D341Med (cell line): ENCODE measurements at places on chromosomes 3 and 15.
A peak's percentile ranks its signal among the peaks of the same experiment; 100 is the strongest.

GRCh38 chr3:8509961-8510360 is 8.3 kb downstream of the LMCD1 start:
- no peak for DNase-seq

DNA sequence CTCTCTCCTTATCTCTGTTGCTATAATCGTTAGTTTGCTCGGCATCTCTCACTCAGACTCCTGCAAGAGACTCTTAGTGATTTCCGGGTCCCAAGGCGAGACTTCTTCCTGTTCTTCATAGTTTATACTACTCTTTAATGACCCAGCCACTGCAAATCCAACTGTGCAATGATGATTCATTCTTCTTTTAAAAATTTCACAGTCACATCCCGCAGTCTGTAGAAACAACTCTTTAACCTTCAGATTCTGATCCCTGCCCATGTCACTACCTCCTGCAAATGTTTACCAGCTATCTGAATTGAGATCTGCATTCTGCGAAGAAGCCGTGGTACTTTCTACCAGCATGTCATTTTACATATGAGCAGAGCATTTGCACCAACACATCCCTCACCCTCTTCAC is 2.8 kb upstream of the VGLL3 start:
- no peak for DNase-seq

GRCh38 chr15:60137711-60138396 is 133.7 kb downstream of the FOXB1 start:
- no peak for DNase-seq

GRCh38 chr15:66394472-66394871 is 7.8 kb downstream of the MAP2K1 start:
- no peak for DNase-seq

- no peak for DNase-seq
Measured at GRCh38 chr15:34047893-34048775, 9.1 kb upstream of the AVEN start.

- DNase-seq, result no peak
Measured at GRCh38 chr3:172467170-172467824, 19.0 kb upstream of the GHSR start.

DNA sequence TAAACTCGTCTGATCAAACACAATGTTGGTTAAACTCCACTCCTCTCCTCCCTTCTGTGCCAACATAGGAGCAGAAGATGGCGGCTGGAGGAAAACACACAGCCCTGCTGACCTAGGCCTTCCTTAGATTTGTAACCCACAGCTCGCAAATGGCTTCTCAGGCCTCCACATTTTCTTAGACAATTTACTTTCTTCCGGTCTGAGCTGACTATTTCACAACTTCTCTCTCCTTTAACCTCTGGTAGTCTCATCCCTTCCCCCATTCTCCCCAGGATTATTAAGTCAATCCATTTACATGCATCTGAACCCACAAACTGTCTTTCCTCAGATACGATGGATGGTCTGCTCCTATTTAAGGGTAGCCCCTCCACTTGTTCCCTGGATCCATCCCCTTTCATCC is 25.7 kb upstream of the ULK4 start:
- no peak for DNase-seq

DNA sequence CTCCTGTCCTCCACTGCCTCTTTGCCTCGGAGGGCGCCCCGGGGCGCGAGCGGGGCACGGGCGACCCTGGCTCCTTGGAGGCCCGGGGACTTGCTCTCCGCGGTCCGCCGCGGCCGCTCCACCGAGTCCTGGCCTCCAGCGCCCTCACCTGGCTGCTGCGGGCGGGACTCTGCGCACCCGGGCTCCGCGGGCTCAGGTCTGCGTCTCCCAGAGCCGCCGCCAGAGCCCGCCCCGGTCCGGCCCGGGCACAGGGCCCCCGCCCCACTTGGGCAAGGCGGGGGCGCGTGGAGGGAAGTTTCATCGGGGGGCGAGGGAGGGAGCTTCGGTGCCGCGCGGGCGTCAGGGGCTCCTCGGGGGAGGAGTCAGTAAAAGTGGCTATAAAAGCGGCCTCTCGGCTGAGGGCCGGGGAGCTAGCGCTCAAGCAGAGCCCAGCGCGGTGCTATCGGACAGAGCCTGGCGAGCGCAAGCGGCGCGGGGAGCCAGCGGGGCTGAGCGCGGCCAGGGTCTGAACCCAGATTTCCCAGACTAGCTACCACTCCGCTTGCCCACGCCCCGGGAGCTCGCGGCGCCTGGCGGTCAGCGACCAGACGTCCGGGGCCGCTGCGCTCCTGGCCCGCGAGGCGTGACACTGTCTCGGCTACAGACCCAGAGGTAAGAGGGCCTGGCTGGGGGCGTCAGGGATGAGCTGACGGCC is at the start of gene CEMIP:
TSS of gene CEMIP (plus strand) at position 407 of the 694 bp plus-strand sequence. CDS start 94,510 bp downstream, outside the sequence.
- DNase-seq, result peak; percentile 94

DNA sequence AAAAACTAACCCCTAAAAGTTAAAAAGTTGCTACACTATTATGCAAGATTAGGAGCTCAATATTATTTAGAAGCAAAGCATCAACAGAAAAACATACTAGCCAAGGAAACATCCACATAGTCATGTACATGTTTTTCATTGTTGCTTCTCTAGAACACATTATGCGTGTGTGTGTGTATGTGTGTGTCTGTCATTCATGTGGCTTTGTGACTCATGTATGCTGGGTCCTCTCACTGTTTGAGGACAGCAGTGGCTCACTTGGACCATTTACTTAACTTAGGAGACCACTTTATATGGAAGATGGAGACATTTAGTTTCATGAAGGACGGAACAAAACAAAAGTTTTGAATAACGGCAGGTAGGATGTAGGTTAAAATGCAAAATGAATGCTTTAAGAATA is 219.4 kb upstream of the THBS1 start:
- no peak for DNase-seq

DNA sequence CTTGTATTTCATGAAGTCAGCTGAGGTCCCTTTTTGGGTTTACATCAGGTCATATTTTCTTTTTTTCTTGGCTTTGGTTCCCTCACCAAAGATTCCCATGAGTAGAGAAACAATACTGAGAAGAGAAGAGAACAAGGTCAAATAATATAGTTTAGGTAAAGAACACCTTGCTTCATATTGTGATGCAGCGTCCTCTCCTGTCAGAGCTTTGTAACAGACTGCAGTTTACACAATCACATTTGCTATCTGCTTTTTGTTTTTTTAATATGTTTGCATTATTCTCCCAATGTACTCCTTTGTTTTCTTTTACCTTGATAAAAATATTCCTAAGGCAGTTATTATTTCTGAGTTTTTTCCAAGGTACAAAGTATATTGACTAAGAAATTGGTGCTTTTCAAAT is 283.2 kb downstream of the SHOX2 start:
- DNase-seq, result no peak

- no peak for DNase-seq
Measured at GRCh38 chr15:100740138-100740537, 137.7 kb downstream of the ASB7 start.

DNA sequence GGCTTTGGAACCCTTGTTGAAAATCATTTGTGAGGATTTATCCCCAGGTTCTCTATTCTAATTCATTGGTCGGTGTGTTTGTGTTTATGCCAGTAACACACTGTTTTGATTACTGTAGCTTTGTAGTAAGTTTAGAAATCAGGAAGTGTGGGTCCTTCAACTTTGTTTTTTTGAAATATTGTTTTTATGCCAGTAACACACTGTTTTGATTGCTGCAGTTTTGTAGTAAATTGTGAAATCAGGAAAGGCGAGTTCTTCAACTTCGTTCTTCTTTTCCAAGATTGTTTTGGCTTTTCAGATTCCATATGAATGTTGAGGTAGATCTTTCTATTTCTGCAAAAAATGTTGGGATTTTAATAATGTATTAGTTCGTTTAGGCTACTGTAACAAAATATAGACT is 314.6 kb downstream of the RPLP1 start:
- no peak for DNase-seq

- no peak for DNase-seq
Measured at GRCh38 chr3:181741417-181741816, 29.7 kb downstream of the SOX2 start.

DNA sequence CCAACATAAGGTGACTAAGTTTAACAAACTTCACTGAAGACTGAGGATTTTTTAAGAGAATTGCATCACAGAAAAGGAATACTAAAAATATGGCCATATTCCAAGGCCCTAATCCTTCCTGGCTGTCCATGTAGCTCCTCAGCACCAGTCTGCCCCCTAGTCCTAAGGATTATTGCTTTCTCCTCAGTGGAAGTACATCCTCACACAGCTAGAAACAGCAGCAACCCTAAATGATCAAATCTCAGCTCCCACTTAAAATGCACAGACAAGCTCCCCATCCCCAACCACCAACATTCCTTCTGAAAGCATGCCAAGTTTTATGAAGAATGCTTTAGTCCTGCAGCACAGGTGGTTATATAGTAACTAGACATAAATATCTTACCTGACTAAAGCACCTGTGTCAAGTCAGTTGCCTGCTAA is 14.7 kb downstream of the ST3GAL6 start:
- no peak for DNase-seq

DNA sequence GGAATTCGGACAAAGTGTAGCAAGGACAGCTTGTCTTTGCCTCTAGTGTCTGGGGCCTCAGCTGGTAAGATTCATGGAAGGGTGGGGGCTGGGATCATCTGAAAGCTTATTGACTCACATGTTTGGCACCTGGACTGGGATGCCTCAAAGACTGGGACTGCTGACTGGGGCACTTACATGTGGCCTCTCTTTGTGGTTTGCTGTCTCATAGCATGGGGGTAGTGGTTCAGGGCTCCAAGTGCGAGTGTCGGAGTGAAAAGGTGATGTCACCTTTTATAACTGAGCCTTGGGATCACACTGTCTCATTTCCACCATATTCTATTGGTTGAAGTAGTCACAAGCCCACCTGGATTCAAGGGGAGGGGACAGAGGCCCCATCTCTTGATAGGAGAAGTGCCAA is 6.8 kb downstream of the MFSD1 start:
- no peak for DNase-seq

DNA sequence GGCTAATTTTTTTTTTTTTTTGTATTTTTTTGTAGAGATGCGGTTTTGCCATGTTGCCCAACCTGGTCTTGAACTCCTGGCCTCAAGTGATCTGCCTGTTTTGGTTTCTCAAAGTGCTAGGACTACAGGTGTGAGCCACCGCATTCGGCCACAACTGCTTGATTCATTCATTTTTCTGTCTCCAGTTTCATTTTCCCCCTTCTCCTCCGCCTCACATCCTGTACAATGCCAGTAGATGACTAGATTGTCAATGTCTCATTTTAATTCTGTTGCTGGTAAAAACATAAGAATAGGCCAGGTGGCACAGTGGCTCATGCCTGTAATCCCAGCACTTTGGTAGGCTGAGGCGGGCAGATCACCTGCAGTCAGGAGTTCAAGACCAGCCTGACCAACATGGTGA is 12.0 kb upstream of the ZNF592 start:
- DNase-seq, result no peak

DNA sequence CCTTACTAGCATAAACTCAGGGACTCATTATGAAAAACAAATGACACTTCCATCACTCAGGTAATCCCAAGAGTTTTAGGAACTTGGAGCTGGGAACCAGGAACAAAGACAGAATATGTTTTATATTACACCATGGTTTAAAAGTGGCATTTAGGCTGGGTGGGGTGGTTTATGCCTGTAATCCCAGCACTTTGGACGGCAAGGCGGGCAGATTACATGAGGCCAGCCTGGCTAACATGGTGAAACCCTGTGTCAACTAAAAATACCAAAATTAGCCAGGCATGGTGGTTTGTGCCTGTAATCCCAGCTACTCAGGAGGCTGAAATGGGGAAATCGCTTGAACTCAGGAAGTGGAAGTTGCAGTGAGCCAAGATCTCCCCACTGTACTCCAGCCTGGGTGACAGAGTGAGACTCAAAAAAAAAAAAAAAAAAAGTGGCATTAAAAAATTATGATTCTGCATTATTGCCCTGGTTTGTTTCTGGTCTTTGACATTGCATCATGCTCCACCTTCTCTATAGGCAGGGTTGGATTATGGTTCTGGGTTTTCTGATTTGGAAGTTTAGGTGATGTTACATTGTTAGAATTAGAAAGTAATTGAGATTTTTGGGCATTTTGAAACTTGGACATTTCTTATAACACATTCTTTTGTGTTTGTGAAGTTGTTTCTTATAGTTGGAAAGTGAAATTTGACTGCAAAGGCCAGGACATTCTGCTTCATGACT is 19.0 kb downstream of the SQOR start:
- no peak for DNase-seq

- no peak for DNase-seq
Measured at GRCh38 chr3:185753354-185753753, 71.5 kb downstream of the IGF2BP2 start.

- DNase-seq, result no peak
Measured at GRCh38 chr3:131140891-131141290, 114.2 kb downstream of the NEK11 start.

- DNase-seq, result no peak
Measured at GRCh38 chr15:95281470-95281869, 1049.0 kb upstream of the NR2F2 start.

GRCh38 chr3:72270072-72270681 is 485.2 kb upstream of the PROK2 start:
- DNase-seq, result no peak

- DNase-seq, result no peak
Measured at GRCh38 chr3:101182734-101183133, 137.6 kb downstream of the IMPG2 start.

- DNase-seq, result no peak
Measured at GRCh38 chr3:102484-102883, 94.1 kb upstream of the CHL1 start.

DNA sequence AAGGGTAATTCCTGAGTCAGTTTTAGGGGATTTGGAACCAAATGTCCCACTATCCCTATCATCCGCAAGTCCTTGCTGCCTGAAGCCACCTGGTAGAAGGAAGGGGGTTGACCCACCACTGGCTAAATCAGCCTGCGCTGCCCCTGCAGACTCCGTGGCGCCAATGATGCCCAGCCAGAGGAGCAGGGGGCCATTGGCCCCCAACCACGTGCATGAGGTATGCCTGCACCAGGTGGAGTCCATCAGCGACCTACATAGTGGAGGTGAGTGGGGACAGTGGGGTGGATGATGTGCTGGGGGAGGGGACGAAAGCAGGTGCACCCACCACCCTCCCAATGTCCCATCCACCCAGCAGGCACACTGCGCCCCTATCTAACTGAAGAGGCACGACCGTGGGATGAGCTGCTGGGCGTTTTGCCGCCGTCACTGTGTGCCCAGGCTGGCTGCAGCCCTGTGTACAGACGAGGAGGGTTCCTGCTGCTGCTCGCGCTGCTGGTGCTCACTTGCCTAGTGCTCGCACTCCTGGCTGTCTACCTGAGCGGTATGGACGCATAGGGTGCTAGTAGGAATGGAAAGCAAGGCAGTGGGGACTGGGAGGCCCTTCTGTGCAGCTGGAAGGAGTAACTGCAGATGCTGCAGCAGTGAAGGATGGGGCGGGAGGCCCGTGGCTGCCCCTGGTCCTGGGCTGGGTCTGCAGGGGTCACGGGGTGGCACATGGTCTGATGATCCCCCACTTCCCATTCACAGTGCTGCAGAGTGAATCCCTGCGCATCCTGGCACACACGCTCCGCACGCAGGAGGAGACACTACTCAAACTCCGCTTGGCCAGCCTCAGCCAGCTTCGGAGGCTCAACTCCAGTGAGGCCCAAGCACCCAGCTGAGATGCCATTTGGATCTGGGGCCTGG is 5.7 kb downstream of the IFRD2 start:
- DNase-seq, result no peak

- DNase-seq, result peak; percentile 85
Measured at GRCh38 chr15:90530250-90531051, 728 bp downstream of the CRTC3 start.

- DNase-seq, result peak; percentile 48
Measured at GRCh38 chr3:195715583-195716266, 5.1 kb upstream of the MUC20 start.
